ENCODE measurements at places on chromosomes 2 and 18.

- no peak for DNase-seq
These were observed 842.6 kb upstream of the ACVR2A start for GRCh38 chr2:147002256-147002655.

- no peak for DNase-seq
These were observed 175.5 kb downstream of the OTX1 start for GRCh38 chr2:63225964-63226686.

DNA sequence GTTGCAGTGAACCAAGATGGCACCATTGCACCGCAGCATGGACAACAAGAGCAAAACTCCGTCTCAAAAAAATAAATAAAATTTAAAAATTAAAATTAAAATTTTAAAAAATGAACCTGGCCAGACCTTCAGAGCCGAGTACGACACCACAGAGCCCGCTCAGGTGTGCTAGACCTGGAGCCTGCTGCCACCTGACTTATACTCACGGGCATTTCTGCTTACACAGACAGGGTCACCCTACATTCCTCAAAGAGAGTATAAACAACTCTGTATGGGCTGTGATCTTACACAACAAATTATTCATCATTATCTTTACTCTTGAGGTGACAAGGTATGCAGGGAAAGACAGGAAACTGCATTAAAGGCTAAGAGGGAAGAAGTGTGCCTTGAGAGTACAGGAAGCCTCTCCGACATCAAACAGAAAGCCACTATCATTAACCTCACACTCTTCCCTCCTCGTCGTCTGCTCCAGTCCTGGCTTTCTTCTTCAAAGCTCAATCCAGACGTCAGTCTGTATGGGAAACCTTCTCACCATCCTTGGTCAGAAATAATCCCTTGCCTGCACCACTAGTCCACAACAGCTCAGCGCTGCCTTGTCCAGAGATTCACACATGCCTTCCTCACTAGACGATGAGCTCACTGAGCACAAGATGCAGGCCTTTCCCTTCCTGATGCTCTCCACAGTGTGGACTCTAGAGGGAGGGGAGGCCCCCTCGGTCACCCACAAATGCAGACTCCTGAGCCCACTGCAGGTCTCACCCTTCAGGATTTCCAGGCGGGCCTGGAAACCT, 56.2 kb downstream of the UXS1 start:
- DNase-seq, result no peak

GRCh38 chr2:142794850-142795249, 82.6 kb upstream of the KYNU start:
- DNase-seq, result no peak

DNA sequence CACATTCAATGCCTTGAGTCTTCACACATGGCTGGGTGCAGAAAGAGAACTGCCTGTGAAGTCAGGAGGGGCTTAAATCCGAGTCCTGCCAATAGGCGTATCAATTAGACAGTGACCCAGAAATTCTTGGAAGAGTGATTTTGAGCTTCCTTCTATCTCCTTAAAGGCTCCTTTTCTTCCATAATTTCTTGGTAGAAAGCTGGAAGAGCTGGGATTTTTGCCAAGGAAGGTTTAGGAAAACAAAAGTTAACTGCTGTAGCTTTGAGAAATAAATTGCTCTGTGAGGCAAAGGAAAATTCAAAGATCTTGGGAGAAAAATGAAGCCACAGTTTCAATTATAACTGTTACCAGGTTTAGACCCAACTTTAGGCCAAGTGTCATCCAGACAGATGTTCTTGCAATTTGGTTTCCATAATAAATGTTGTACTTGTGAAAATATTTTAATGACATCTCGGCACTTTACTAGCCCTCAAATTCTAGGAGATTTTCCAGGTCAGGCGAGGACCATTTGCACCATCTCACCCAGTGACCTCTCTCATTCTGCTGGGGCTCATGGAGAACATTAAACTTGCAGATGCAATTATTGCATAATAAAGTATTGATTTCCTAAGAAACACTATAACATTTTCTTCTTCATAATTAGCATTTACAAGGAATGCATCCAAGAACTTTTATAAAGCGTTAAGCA, 329.7 kb upstream of the MEIS1 start:
- no peak for DNase-seq

DNA sequence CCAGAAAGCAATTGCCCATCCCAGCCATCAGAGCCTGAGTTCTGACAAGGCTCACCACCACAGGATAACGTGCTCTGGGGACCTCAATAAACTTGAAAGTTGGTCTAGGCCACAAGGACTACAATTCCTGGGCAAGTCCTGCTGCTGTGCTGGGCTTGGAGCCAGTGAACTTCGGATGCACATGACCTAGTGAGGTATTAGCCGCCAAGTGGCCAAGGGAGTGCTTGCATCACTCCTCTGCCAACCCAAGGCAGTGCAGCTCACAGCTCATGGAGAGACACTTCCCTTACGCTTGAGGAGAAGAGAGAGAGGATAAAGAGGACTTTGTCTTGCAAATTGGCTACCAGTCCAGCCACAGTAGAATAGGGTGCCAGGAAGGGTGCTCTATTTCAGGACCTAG, 219.6 kb downstream of the MBD2 start:
- no peak for DNase-seq

DNA sequence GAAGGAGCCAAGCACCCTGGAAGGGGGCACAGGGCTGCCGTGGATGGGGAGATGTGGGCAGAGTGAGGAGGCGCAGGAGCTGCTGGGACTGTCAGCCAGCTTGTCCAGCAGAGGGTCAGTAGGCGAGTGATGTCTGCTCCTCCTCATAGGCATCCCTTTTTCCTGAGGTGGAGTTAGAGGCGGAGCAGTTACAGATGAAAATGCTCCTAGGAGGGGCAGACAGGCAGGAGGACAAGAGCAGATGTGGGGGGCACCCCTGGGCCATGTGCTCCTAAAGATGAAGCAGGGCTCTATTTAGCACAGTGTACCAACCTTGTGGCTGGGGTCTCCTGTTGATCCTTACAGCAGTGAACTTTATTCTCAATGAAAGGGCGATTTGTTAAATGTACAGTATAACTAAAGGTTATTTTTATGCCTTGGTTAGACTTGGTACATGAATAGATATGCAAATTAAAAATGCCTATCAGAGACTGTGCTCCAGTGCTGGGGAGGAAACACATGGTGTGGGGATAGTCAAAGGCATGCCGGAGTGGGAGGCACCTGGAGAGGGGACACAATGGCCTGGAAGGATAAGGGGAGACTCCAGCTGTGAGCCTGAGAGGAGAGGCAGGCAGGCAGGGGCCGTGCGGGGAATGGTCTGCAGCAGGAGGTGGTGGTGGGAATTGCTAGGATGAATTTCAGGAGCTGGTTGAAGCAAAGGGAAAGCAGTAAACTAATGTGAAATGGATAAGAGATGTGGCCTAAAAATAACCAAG, 175.3 kb downstream of the CLIP4 start:
- no peak for DNase-seq

DNA sequence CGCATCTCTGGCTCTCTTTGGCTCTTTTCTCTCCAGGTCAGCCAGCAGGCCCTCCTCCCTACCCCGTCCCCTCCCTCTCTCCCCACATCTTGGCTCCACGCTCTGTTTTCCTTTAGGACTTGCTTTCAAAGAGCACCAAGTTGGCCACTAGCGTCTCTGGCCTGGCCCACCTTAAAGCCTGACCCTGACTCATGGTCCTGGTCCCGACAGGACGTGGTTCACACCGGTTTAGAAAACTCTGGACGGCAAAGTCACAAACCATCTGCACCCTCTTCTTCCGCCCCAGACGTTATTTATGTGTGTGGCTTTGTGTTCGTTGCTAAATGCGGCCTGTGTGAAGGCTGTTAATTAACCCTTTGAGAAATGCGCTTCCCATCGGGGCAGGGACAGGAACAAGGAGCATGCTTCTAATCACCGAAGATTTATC, 169.0 kb upstream of the HAAO start:
- no peak for DNase-seq

GRCh38 chr2:240377366-240377765, 58.1 kb upstream of the GPC1 start:
- DNase-seq, result no peak

GRCh38 chr2:23695214-23695889, 231.6 kb downstream of the ATAD2B start:
- no peak for DNase-seq

DNA sequence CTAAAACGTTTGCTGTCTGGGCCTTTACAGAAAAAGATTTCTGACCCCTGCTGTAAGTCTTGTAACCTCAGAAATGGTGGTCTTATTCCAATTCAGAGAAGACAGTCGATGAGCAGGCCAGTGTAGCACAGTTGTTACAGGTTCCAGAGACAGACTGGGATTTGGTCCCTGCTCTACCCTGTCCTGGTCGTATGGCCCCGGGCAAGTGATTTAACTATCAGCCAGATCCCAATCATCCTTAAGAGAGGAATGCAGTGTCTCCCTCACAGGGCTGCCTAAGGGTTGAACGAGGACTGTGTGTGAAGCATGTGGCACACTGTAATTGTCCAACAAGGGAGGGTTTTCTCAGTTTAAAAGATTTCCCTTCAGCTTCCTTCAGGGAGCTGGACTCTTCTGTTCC, 47.2 kb downstream of the HK2 start:
- DNase-seq, result no peak

DNA sequence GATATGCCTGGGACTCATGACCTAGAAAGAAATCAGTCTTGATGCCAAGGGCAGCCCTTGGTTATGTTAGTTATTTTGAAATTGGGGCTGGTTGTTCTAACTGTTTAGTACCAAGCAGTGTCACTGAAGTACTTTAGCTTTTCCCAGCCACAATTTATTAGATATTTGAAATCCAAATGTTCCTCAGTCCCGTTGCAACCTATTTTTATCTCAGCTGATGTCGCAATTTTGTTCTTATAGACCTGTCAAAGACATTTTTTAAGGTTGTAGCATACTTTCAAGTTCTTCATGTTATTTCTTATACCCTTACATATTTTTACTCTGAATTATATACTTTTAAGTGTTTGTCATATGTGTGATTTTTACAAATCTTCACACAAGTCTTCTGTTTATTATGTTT, 100.1 kb downstream of the LRP1B start:
- DNase-seq, result no peak

DNA sequence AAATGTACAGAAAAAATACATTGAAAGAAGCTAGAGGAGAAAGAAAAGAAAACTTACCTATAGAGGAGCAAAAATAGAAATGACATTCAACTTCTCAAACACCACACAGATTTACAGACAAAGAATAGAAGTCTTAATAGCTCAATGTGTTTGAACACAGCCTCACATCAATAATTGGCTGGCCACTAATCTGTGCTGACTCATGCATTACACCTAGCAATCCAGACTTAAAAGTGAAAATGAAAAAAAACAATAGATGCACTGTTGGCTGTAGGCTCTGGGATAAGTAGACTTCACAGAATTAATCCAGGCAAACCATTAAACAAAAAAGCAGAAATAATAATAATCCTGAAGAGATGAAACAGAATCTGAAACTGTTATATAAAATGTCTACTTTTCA, 961.3 kb upstream of the CELF4 start:
- DNase-seq, result no peak

GRCh38 chr2:27795868-27796277, 24.4 kb downstream of the MRPL33 start:
- no peak for DNase-seq

DNA sequence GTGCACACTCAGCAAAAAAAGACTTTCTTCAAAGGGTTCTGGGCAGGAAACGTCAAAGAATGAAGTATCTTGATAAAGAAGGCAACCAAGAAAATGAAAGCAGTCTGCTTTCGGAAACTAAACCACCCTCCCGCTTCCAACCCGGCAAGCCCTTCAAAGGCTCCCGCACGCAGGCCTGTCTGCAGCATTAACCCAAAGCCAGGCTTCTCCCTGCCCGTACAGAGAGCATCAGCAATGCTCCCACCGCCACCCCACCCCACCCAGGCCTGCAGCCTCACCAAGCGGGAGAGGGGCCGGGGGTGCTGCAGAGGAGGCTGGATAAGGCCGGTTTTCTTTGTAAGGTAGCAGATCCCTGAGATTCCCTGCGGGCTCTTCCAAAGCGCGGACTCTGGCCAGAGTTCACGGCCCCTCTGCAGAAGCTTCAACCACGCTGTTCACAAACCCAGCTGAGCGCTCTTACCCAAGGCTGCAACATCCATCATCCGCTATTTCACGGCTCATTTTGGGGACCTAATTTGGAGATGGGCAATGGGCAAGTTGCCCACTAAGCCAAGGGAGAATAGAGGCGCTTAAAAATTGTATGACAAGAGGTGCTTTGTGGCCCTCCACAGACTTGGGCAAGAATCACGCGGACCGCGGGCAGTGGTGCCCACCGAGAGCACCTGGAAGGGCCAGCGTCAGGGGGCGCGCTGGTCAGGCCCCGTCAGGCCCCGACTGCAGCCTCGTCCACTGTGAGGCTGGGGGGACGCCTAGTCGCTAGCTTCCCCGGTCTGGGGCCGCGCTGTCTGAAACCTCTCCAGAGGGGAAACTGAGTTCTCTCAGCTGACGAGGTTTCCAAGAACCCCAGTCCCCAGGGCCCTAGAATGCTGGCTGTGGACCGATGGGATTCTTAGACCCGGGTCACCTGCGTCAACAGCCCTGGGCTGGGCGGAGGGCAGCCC, 225.4 kb upstream of the ID2 start:
- peak; percentile 20 for DNase-seq

- no peak for DNase-seq
These were observed 13.6 kb downstream of the B3GNT2 start for GRCh38 chr2:62209427-62209991.

DNA sequence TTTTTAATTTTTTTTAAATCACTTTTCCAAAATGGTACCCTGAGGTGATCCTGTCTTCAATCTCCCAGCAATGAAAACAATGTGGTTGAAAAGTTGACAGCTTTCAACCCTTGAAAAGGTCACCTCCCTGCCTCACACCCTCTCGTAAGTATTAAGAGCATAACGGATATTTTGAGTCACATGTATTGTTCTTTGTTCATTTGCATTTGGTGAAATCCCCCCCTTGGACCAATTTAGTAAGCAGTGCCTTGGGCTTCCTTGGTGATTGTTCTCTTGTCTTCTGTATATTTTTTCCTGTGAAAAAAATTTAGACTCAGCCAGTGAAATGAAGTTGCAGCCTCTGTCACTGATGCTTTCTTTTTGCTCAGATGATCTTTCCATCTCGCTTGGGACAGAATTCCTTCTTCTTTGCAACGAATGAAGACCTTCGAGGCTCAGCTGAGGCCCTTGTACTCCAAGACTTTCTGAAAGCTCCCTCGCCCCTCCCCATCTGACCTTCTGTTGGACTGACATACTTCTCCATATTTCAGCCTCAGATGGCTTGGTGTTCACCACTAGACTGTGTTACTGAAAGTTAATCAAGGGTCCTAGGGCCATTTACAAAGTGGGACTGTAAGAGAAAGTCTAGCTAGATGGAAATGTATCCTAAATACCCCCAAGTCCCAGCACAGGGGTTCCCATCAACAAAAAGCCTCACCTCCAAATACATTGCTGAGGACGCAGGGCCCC, 158.4 kb downstream of the BCL2 start:
- DNase-seq, result peak; percentile 13

GRCh38 chr2:63054841-63055225, 4.2 kb downstream of the OTX1 start:
- DNase-seq, result no peak

- no peak for DNase-seq
These were observed 73.6 kb downstream of the CD8B2 start for GRCh38 chr2:106560773-106561172.

- no peak for DNase-seq
These were observed 59.9 kb downstream of the UBR3 start for GRCh38 chr2:169887120-169887519.

- no peak for DNase-seq
These were observed 228.5 kb downstream of the TTC32 start for GRCh38 chr2:19673213-19673791.

- DNase-seq, result no peak
These were observed 25.8 kb downstream of the ZC3H6 start for GRCh38 chr2:112301171-112301584.

GRCh38 chr18:7740821-7741220, 173.7 kb downstream of the PTPRM start:
- no peak for DNase-seq

GRCh38 chr18:48979944-48980890, 29.5 kb upstream of the SMAD7 start:
- DNase-seq, result no peak
